ENCODE measurements at places on chromosomes 3 and 15. TPM values are rescaled to one million over a fixed set of nuclear protein-coding genes. Genes with fewer than 3 reads are reported as not detected.

Gene LOXL1
- 1.9 TPM for polyA plus RNA-seq

Gene CP
- polyA plus RNA-seq, result not detected

Gene ILDR1
- not detected for polyA plus RNA-seq

Gene DNASE1L3
- not detected for polyA plus RNA-seq

Gene SLC22A14
- 0.16 TPM for polyA plus RNA-seq

Gene MGLL
- 2.0 TPM for polyA plus RNA-seq

Gene RHCG
- 0.32 TPM for polyA plus RNA-seq

Gene RHOV
- polyA plus RNA-seq, result 2.8 TPM

Gene WDR53
- 7.2 TPM for polyA plus RNA-seq

Gene MLF1
- polyA plus RNA-seq, result 55.9 TPM

Gene ACSBG1
- 0.32 TPM for polyA plus RNA-seq

Gene GNAT1
- polyA plus RNA-seq, result not detected

Gene SKOR1
- polyA plus RNA-seq, result 0.81 TPM

Gene PLSCR5
- polyA plus RNA-seq, result 0.37 TPM

Gene GOLGA6L7
- not detected for polyA plus RNA-seq

All from neural cell (in vitro differentiated cells).